Left kidney (tissue), 8 donors: ENCODE measurements at places on chromosomes 3 and 15. TPM values are rescaled to one million over a fixed set of nuclear protein-coding genes. Genes with fewer than 3 reads are reported as not detected.

DVL3 gene
- 83.6 TPM for polyA plus RNA-seq

KNG1 gene
- polyA plus RNA-seq: 56.9 TPM

CYP1A2 gene
- 0.18 TPM for polyA plus RNA-seq

DAZL gene
- not detected for polyA plus RNA-seq

THPO gene
- 3.3 TPM for polyA plus RNA-seq

GNAT1 gene
- not detected for polyA plus RNA-seq

TKT gene
- polyA plus RNA-seq: 88.8 TPM

FAM107A gene
- 4.2 TPM for polyA plus RNA-seq

EIF4G1 gene
- 178 TPM for polyA plus RNA-seq

ESYT3 gene
- 3.1 TPM for polyA plus RNA-seq

VIPR1 gene
- 1.9 TPM for polyA plus RNA-seq

MCF2L2 gene
- 1.7 TPM for polyA plus RNA-seq

IGF2BP2 gene
- polyA plus RNA-seq: 129 TPM

AQP9 gene
- polyA plus RNA-seq: 0.18 TPM

SPTSSB gene
- 4.7 TPM for polyA plus RNA-seq

LRRC49 gene
- 20.9 TPM for polyA plus RNA-seq
